Mesenteric fat pad (tissue), 1 donor: ENCODE measurements at places on chromosomes 2 and 18. TPM values are rescaled to one million over a fixed set of nuclear protein-coding genes. Genes with fewer than 3 reads are reported as not detected.
A peak's percentile ranks its signal among the peaks of the same experiment; 100 is the strongest.

- no peak for DNase-seq
Measured at GRCh38 chr18:1253827-1254226, 349.2 kb downstream of the ADCYAP1 start.

DNA sequence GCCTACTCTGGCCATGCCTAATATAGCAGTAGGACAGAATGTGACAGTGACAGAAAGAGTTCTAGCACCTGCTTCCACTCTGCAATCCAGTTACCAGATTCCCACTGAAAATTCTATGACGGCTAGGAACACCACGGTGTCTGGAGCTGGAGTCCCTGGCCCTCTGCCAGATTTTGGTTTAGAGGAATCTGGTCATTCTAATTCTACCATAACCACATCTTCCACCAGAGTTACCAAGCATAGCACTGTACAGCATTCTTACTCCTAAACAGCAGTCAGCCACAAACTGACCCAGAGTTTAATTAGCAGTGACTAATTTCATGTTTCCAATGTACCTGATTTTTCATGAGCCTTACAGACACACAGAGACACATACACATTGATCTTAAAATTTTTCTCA lies 45.2 kb upstream of the TTR start:
- DNase-seq = no peak

- DNase-seq = no peak
Measured at GRCh38 chr2:29063646-29064345, 10.5 kb downstream of the PCARE start.

DNA sequence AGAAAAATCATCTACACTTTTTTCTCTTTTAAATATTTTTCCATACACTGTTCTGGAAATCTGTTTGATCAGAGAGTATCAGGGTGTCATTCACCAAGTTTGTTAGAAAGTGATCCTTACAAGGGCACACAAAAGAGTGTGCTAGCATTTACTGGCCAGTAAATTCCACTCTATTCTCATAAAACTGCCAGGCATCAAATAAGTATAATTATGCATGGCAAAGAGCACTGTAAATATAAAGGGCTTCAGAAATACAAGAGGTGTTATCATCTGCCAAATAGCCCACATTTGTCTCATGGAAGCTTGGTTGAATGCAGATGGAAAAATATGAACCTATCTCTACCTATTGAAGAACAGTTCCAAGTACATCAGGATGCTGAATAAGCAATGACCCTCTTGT lies 847.3 kb upstream of the ACVR2A start:
- no peak for DNase-seq

DNA sequence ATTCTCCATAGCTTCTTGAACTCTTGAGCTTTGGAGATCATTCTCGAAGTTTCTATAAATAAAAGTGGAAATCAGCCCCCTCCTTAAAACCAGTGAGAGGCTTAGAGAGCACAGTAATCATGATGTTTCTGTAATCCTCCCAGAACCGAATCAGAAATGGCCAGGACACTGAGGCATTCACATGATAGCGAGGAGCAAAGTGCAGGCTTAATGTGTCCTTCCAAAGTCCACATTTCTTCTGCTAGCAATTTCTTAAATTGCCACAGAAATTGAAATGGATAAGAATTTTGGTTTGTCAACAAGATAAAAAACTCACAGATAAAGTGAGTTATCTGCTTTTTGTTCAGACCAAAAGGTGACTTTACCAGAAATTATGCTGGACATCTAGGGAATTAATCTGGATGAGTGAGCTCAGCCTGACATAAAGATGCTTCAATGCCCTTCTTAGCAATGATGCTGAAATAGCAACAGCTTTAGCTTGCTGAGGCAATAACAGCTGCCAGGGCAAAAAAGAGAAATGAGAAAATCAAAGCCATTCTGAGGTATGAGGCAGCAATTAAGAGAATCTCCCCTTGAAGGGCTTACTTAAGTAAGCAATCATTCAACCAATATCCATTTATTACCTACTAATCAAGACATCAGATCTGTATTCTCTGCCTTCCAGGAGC lies 82.4 kb upstream of the PHLPP1 start:
- no peak for DNase-seq

GRCh38 chr2:148042219-148042618 lies 21.3 kb downstream of the MBD5 start:
- DNase-seq = no peak

DNA sequence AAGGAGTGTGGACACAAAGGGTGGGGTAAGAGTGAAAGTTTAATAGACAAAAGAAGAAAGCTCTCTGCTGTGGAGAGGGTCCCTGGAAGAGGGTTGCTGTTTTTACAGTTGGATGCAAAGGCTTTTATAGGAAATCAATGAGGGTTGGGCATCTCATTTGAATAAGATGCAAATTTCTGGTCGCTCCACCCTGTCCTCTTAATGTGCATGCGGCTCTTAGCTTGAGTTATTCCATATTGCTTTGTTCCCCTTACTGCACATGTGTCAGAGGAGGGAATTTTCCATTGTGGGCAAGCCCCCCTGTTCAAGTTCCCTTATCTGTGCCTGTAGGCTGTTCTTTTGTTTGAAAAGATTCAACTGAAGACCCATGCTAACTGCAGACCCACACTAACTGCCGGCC lies 326.5 kb downstream of the BCL11A start:
- DNase-seq = no peak

- no peak for DNase-seq
Measured at GRCh38 chr2:204776781-204777559, 231.7 kb downstream of the PARD3B start.

GRCh38 chr2:76120176-76120575 lies 409.5 kb upstream of the GCFC2 start:
- DNase-seq = no peak

DNA sequence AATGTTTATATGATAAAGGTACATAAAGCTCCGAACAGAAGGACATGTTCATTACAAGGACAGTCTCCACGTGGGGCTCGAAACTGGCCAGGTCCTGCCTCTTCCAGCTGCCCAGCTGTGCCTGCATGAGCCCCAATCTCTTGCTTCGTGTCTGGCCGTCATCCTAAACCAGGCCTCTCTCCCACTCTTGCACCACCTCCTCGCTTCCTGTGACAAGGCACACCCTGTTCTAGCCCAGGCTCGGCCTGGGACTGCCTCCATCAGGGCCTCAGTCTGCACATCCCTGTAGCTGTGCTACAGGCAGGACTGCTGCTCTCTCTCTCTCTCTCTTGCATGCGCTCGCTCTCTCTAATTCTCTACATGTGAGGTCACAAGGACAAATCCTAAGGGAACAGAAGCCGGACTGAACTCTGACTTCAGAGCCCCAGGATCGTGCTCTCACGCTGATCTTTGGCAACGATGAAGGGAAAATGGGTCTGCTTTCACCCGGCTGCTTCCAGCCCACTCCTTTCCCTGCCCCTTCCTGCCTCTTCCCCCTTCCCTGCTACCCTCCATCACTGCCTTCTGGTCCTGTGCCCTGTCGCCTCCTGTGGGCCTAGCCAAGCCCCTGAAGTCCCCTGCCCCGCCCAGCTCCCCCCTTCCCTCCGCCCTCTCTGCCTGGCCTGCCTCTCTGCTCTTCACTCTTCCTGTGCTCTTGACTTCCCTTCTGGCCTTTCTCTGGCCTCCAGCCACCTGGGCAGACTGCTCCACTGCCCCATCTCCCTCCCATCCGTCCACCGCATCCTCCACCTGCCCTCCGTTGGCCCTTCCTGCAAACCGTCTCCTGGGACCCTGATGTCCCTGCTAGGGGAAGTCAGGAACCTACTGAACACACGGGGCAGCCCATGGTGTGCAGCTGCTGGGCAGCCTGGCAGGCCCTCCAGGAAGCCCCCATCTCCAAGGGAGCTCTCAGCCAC lies 7.8 kb upstream of the GPR55 start:
- peak; percentile 80 for DNase-seq

- no peak for DNase-seq
Measured at GRCh38 chr2:37737507-37737906, 66.1 kb upstream of the CDC42EP3 start.

- no peak for DNase-seq
Measured at GRCh38 chr2:220509096-220509757, 881.8 kb downstream of the SLC4A3 start.

- no peak for DNase-seq
Measured at GRCh38 chr18:32468147-32468845, 2.4 kb downstream of the GAREM1 start.

DNA sequence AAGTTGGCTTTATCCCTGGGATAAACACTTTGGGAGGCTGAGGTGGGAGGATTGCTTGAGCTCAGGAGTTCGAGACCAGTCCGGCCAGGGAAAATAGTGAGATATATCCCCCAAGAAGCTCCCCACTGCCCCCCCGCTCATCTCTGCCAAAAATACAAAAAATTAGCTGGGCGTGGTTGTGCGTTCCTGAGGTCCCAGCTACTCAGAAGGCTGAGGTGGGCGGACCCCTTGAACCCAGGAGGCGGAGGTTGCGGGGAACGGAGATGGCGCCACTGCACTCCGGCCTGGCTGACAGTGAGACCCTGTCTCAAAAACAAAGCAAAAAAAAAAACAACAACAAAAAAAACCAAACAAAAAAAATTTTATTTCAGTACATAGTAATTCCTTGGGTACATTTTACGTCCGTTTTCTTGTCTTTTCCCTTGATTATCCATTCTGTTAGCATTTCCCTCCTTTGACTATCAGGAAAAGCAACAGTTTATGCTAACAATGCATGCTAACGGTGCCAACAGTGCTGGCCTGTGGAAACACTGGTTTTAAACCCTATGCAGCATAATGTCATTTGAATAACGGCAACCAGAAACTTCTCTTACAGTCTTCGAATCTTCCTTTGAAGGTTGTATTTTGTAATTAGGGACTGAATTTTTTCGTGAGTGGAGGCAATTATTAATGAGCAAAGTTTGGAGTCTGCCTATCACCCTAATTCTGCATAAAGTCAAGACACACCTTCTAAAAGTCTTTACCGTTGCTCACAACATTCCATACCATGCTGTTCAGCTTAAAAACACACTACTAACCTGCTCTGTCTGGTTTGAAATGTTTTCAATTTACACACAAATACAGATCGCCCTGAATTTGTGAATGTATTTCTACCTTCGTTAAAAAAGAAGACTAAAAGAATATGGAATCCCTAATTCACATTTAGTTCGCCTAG lies 721 bp upstream of the MIB1 start:
- no peak for DNase-seq

GRCh38 chr2:85191157-85191556 lies 58.0 kb downstream of the TCF7L1 start:
- peak; percentile 60 for DNase-seq

DNA sequence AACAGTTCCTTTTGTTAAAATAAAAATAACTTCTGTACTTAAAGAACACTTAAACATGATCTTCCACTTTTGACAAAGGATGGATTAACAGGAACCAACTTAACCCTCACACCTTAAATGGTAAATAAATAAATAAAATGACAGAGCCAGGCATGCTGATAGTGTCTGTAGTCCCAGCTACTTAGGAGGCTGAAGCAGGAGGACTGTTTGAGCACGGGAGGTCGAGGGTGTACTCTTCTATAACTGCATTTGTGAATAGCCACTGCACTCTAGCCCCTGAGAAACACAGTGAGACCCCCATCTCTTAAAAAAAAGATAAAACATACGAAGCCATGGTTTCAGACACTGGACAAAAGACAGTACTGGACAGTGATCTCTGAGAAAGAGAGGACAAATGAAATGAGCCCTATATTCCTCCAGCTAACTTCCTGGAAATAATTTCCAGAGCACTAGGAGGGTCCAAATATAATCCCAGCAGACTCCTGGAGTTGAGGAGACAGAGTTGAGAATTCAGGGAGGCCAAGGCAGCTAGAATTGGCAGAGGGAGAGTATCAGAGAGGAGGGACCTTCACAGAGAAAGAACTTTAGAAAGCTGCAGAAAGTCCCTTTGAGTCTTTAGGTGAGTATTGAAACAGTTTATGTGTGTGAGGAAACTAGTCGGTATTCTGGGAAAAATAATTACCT lies 17.4 kb downstream of the PPP4R1 start:
- no peak for DNase-seq

DNA sequence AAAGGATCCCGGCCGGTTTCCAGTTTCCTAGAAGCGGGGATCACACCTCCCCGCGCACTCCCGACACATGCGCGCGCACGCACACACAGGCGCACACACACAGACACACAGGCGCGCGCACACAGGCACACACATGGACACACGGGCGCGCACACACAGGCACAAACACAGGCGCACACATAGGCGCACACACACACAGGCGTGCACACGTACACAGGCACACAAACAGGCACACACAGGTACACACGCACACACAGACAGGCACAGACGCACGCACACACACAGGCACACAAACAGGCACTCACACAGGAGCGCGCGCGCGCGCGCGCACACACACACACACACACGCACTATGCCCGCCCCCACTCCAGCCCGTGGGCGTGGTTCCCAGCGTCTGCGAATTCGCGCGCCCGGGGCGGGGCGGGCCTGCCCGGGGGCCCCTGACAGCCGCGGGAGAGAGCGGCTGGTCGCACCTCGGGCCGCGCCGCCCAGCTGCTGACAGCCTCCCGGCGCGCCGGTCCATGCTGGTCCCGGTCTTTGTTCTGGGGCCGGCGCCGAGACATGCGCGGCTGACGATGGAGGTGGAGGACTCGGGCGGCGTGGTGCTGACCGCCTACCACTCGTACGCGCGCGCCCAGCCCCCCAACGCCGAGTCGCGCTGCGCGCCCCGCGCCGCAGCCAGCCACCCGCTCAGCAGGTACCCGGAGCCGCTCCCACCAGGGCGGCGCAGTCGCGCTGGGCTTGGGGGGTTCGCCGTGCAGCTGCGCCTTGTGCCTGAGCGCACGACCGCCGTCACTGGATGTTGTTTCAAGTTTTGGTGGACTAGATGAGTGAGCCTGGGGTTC lies at the start of gene ARHGAP28:
TSS of gene ARHGAP28 (plus strand) at position 470 of the 845 bp plus-strand sequence. CDS start at position 576, 106 bp downstream.
- DNase-seq = peak; percentile 91

- DNase-seq = no peak
Measured at GRCh38 chr18:36543030-36543429, 245.5 kb downstream of the FHOD3 start.

DNA sequence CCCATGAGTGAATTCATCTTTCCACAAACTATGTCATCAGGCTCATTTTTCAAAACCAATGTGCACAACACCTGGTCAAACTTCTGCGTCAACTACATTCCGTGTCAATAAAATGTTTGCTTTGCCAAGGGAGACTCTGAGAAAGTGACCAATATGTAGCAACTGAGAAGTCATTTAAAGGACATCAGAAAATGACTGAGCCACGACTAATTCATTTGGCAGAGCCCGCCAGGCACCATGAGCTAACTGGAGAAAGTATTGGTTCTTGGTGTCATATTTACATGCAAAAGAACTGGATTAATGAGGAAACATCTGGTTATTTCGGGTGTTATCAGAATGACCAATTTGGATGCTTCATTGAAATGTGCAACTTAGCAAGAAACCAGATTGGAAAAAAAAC lies 7.2 kb downstream of the RND3 start:
- no peak for DNase-seq

- DNase-seq = no peak
Measured at GRCh38 chr2:144049137-144049536, 470.8 kb downstream of the ZEB2 start.

The FAP gene
- 24.7 TPM for total RNA-seq

The PID1 gene
- total RNA-seq = 56.5 TPM

The SOX11 gene
- total RNA-seq = not detected

The AQP12A gene
- total RNA-seq = not detected

The DSG1 gene
- total RNA-seq = not detected

The FASTKD2 gene
- total RNA-seq = 19.9 TPM

The MYO7B gene
- 2.1 TPM for total RNA-seq

The CPO gene
- 0.84 TPM for total RNA-seq

The CROCC2 gene
- not detected for total RNA-seq

The RAB17 gene
- total RNA-seq = 0.87 TPM
